ENCODE measurements at places on chromosomes 3 and 15. TPM values are rescaled to one million over a fixed set of nuclear protein-coding genes. Genes with fewer than 3 reads are reported as not detected.
A peak's percentile ranks its signal among the peaks of the same experiment; 100 is the strongest.

DNA sequence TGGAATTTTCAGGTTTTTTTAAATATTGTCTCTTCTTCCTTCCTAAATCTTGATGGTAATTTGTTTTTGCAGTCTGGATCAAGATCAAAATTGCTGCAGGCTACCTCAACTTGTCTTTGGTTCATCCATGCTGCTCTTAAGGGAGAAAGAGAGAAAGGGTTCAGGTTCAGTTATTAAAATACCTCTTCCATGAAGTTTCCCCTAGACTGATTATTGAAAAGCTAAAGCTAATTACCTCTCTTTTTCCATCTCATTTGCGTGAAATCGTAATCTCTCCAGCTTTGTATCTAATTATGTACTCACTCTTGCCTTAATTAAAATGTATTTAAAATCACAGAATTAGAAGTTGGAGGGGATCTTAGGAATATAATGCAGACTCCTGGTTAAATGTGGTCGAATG lies 52.7 kb downstream of the SLC28A2 start:
- no peak for DNase-seq

GRCh38 chr3:31284776-31285175 lies 247.9 kb upstream of the STT3B start:
- no peak for DNase-seq

GRCh38 chr15:80072285-80072994 lies 13.0 kb downstream of the ZFAND6 start:
- DNase-seq, result no peak

DNA sequence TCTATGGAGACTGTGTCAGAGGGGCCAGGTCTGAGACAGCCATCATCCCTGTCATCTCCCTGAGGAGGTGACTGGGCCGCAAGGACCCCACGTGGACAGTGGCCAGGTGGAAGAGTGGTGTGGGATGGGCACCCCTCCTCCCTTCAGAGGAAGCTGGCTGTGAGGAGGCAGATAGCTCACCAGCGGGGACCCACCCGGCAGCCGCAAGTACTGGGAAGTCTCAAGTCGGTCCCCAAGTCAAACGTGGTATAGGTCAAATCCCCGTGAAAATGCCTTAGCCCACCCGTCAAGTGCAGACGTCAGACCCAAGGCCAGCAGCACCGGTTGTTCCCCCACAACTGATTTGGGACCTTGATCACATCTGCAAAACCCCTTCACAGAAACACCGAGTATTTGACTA lies 12.3 kb upstream of the KLF13 start:
- no peak for DNase-seq

- no peak for DNase-seq
Measured at GRCh38 chr3:168495270-168495669, 399.5 kb upstream of the GOLIM4 start.

- DNase-seq, result no peak
Measured at GRCh38 chr3:22951910-22952309, 251.2 kb upstream of the UBE2E2 start.

- DNase-seq, result no peak
Measured at GRCh38 chr15:34994925-34995324, 6.8 kb upstream of the ZNF770 start.

DNA sequence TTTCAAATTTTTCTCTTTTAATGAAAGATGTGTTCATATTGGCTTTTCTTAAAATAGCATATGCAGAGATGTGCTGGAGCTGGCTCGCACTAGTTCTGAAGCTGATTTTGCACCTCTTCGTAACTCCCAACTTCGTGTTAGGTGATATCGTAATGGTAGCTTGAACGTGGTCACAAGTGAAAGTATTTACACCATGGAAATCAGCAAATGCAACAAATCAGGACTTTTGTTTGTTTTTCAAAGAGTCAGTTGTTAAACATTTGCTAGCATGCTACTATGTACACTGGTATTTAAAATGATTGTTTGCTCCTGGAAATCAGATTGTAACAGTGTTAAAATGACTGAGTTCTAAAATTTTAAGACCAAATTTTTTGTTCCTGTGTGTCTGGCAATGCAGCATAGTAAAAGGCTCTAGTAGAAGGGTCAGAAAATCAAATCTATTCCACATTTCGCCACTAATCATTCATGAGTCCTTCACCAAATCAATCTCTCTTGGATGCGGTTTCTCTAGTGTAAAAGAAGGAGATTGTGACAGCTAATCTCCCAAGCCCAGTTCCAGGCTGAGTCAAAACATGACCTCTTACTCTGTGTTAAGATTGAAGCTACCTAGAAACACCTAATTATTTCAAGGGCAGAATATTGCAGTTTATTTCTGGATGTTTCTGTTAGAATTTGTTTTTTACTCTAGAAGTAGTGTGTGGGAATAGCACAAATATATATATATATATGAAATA lies 34.3 kb upstream of the CMC1 start:
- DNase-seq, result no peak

GRCh38 chr3:122246199-122246598 lies 62.7 kb downstream of the CASR start:
- no peak for DNase-seq

DNA sequence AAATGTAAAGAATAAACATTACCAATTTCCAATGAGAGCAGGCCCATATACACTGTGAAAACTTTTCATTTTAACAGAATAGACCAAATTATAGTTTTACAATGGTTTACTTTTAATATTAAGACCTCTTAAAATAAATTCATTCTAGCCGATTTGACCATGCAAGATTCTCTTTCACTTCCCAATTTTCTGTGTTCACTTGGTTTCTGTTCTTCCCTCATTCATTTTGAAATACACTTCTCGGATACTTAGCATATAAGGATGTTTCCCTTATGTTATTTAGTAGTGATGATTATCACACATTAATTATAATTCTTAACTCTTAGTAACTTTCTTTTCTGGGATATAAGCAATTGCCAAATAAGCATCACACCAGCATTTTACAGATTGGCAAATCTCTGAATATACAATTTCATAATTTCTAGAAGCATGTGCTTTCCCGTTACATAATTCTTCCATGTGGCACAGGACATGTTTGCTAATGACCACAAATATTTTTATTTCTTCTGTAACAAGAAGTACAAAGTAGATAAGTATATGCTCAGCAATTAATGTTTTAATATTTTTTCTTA lies 13.9 kb downstream of the OR5H15 start:
- DNase-seq, result no peak

- DNase-seq, result no peak
Measured at GRCh38 chr3:56900801-56901200, 99.1 kb upstream of the ARHGEF3 start.

DNA sequence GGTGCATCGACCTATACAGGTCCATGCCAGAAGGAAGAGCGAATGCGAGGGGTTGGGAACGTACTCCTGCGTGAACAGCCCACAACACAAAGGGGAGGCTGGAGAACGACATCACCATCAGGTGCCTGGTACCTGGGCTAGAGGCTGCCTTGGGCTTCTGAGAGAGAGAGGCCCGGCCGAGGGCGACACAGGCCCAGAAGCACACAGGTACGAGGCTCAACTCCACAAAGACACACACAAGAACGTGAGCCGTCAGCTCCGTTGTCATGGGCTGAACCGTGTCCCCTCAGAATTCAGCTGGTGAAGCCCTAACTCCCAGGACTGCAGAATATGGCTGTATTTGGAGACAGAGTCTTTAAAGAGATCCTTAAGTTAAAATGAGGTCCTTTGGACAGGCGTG lies 134.3 kb downstream of the ATP10A start:
- no peak for DNase-seq

DNA sequence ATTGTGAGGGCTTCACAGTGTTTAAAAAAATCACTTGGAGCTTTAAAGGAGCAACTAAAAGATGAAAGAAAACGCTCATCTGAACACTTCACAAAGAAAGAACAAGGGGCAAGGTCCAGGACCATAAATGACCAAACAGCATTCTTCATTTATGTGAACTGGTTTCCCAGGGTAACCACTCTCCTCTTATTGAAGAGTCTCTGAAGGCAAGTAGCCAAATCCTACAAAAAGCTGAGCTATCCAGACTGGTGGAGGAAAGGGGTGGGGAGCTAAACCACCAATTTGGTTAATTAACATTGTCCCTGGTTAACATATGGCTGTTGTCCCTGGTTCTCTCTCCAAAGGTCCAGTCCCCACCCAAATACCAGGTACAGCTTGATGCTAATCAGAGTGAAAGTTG lies 58.1 kb downstream of the OSBPL10 start:
- no peak for DNase-seq

- peak; percentile 94 for DNase-seq
Measured at GRCh38 chr3:123328851-123329635, 119.8 kb downstream of the ADCY5 start.

- peak; percentile 84 for DNase-seq
Measured at GRCh38 chr3:156633335-156633734, 41.1 kb upstream of the TIPARP start.

- no peak for DNase-seq
Measured at GRCh38 chr3:158751316-158751715, 19.1 kb upstream of the RARRES1 start.

- DNase-seq, result no peak
Measured at GRCh38 chr3:144529566-144529965, 557.9 kb downstream of the DIPK2A start.

GRCh38 chr3:6392123-6392522 lies 468.8 kb upstream of the GRM7 start:
- no peak for DNase-seq

DNA sequence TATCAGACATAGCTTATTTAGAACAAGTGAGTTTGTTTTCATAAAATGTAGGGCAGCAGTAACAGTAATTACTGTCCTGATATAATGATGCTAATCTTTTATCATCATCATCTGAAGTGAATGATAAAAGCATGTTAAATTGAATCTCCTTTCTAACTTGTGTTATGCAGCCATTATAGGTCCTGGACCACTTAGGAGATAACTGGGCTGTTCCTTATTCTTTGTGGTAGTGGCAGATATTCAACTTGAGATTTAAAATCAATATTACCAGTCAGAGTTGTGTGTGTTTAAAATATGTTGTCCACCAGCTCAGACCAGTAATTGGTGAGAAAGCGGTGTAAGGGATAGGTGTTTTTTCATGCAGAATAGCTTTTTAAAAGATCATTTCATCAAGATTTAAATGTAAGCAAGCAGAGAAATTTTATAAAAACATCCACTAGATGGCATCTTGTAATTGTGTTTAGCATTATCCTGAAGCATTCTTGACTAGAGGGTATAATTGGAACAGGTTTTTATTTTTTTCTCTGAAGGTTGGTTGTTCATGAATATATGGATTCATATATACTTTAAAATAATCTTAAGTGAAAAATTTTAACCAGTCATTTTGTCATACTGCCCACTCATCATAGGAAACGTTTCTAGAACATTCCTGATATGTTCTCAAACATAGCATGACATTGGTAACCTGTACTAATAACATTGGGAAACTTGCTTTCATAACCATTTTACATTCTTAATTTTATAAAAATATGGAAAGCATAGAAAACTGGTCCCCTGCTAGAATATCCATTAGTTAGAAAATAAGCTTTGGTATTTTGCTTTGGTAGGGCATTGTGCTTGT lies 153.9 kb downstream of the BBX start:
- DNase-seq, result no peak

GRCh38 chr3:119800844-119801243 lies 18.9 kb downstream of the NR1I2 start:
- DNase-seq, result no peak

DNA sequence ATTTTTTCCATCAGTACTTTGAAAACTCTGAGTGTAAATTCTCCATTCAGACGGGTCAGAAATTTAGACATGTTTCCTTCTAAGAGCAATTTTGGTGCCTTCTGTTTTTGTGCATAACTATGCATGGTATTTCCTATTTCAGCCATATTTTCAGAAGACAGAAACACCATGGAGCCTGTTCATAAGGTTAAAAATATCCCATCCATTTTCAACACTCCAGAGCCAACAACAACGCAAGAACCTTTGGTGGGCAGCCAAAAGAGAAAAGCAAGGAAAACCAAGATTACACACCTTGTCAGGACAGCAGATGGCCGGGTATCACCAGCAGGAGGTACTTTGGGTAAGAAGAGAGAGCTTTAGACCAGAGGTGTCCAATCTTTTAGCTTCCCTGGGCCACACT lies 275.6 kb downstream of the BBX start:
- DNase-seq, result no peak

DNA sequence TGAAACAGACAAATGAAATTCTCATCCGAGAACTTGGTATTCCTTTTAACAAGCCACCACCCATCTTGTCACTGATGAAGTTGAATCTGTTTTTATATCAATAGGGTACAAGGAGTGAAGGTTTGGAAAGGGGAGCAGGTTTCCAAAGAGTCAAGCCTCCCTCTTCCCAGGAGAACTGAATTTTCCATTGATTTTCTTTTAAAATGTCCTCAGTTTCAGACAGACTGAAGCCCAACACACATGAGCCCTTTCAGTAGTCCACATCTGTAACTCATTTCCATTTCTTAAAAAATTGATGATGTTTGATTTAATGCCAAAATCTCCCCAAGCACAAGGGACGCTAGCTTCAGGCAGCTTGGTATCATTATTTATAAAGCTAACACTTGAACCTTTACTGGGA lies 187.7 kb downstream of the FOXB1 start:
- DNase-seq, result no peak

- no peak for DNase-seq
Measured at GRCh38 chr3:190790185-190790584, 72.3 kb downstream of the GMNC start.

DNA sequence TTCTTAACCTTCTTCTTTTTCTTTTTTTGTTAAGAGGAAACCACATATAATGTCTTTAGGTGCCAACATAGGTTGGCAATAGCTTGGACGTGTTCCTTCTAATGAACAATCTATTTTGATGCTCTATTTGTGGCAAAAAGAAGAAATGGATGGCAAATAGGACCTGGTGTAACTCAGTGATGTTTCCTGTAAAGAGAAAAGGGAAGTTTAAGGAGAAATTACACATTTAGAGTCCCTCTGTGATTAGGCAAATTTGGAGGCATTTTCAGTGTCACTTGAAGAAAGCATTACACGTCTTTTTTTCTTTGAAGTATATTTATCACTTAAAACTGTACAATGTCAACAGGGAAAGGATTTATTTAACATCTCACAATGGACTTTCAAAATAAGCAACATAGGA lies 327.1 kb downstream of the ZIC1 start:
- DNase-seq, result no peak

- no peak for DNase-seq
Measured at GRCh38 chr15:101368086-101368780, 73.2 kb upstream of the SNRPA1 start.

DNA sequence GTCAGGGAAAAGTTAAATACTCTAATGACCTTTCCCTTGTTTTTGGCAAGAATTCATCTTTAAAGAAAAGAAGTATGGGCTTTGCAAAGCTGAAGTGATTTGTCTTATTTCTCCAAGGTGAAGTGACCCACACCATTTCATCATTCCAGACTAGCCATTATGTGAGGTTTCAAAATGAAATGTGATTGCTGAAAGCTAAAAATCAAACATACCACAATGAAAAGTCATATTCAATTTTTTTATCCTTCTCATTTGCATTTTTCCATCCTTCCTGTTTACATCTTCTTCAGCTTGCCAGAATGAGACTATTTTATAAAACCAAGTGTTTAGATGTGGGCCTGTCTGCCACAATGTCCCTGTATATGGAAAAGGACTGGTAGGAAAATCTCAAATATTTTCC lies 142.3 kb upstream of the STRIT1 start:
- DNase-seq, result no peak

Gene TLR9
- 0.42 TPM for total RNA-seq

Gene CDHR4
- 1.1 TPM for total RNA-seq

Gene PARP9
- 41.9 TPM for total RNA-seq

Gene ANKRD34C
- total RNA-seq, result 0.30 TPM

Gene MYO1E
- total RNA-seq, result 163 TPM

Gene TEX9
- total RNA-seq, result 3.9 TPM

Gene TSC22D2
- 64.7 TPM for total RNA-seq

Gene SCG3
- not detected for total RNA-seq

Gene HYAL1
- total RNA-seq, result 6.9 TPM

Gene GASK1A
- total RNA-seq, result 33.7 TPM

Gene CHRNA7
- total RNA-seq, result 3.6 TPM

Gene DPH6
- 21.0 TPM for total RNA-seq

Gene KCNH8
- 0.15 TPM for total RNA-seq
